Tracheal epithelial cell (primary cell): ENCODE measurements at places on chromosomes 1 and 21. TPM values are rescaled to one million over a fixed set of nuclear protein-coding genes. Genes with fewer than 3 reads are reported as not detected.

VANGL2 gene
- total RNA-seq, result 6.6 and 8.4 TPM in 2 replicates

CALML6 gene
- 0.43 TPM in 1 of 2 replicates, not detected in the other for total RNA-seq

UQCRHL gene
- 1.4 and 2.6 TPM in 2 replicates for total RNA-seq

TDRD5 gene
- total RNA-seq, result under 0.01 TPM in 2 replicates

LAMC1 gene
- 146 and 152 TPM in 2 replicates for total RNA-seq

EPHB2 gene
- 15.1 and 63.4 TPM in 2 replicates for total RNA-seq
